Activated T-cell treated with anti-CD3 and anti-CD28 coated beads, Interleukin-2, amount 50 U/mL, for 1 hour (primary cell): ENCODE measurements at places on chromosomes 3 and 15.

- no peak for DNase-seq
These were observed 79.2 kb upstream of the COL8A1 start for GRCh38 chr3:99559196-99559595.

DNA sequence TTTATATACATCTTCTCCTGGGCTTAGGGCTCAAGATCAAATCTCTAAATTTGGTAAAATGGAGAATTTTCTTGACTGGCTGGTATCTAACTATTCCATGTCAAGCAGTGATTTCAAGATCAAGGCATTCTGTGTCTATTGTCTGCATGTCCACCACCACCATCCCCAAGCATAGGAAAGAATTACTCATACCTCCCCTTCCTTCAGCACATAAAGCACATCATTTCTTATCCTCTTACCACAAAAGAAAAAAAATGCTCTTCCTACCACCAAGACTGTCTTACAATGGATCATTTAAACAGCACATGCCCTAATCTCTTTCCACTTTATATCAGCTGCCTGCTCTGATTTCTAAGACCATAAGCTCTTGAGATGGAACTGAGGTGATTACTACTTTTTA lies 470.5 kb upstream of the THBS1 start:
- no peak for DNase-seq

DNA sequence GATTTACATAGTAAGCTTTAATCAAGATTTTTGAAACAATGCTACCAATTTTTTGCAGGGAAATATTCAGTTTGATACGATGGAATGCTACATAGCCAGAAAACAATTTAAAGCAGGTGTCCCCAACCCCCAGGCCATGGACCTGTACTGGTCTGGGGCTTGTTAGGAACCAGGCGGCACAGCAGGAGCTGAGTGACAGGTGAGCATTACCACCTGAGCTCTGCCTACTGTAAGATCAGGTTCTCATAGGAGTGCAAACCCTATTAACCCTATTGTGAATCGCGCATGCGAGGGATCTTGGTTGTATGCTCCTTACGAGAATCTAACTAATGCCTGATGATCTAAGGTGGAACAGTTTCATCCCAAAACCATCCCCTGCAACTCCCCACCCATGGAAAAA lies 322.6 kb upstream of the NECTIN3 start:
- no peak for DNase-seq

DNA sequence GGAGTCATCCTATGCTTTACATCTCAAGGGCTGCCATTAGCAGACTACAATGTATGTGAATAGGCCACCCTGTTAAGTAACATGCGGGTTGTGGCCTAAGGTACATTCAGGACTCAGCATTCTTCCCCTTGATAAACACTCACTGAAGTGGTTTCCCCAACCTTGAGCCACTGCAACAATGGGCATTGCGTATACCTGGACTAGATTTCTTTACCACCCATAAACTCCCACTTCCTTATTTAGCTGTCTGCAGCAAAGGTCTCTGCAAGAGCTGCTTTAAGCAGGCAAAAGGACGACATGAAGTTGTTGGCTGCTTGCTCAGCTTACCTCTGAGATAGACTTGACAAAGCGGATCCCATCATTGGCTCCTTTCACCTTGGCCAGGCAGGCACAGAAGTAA lies 16.2 kb downstream of the FYCO1 start:
- DNase-seq: no peak

DNA sequence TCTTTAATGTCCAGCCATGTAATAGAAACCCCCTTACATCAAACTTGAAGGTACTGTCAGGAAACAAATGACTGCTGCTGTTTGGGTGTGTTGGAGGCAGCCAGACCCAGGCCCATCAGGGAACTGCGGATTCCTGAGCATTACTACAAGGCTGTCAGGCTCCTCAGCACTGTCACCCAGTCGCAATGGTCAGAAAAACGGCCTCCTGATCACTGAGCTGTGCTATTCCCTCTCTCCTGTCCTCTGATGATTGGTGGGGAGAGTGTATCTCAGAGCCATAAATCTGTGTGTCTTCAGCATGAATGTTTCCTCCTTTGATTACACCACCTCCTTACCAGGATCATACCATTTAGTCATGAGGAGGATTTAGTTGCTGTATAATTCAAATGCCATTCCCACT lies 135.2 kb upstream of the GADL1 start:
- DNase-seq: no peak

DNA sequence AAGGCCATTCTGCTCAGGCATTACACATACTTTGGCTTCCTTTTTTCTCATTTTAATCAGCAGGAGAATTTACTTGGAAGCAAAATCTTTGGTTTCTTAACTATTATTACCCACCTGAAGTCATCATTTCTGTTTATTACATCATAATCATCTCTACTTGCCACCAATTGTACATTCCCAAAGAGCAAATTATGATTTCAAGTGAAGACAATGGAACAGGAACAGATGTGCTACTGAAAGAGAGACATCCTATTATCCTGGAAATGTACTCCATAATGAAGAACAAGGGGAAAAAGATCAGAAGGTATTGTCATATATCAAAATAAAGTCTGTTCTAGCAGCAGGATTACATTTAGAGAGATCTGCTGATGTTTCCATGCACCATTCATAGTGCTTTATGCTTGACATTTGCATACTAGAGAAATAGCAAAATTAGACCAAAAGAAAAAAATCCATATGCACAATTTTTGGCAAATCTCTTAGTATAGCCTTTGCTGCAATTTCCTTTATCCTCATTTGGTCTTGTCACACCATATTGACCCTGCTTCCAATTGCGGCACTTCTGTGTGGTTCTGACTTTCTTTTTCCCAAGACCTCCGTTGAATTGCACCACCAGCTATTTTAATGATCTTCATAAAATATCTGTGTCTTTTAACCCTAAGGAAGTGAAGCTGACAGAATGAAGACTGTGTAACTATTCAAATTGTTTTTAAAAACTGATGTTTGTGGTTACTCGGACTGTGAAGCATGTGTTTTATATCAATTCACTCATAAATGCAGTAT lies 683.8 kb downstream of the ZNF385D start:
- DNase-seq: no peak

DNA sequence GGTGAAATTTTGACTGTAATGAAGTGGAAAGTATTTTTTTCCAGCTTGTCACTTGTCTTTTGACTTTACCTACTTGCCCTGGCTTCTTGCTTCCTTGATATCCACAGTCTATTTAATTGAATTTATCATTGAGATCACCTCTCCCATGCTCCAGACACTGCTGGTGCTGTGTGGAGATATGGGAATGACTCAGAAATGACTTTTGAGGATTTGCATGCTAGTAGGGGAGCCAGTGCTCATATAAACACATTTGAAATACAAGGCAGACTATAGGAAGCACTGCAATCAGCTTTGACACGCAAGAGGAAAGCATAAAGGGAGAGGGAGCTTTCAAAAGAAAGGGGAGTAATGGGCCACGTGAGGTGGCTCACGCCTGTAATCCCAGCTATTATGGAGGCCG lies 7.3 kb upstream of the TRPM1 start:
- DNase-seq: no peak

GRCh38 chr3:190384309-190384756 lies 3.6 kb upstream of the CLDN16 start:
- DNase-seq: no peak

- no peak for DNase-seq
These were observed 60.2 kb downstream of the PIAS1 start for GRCh38 chr15:68114356-68114755.

DNA sequence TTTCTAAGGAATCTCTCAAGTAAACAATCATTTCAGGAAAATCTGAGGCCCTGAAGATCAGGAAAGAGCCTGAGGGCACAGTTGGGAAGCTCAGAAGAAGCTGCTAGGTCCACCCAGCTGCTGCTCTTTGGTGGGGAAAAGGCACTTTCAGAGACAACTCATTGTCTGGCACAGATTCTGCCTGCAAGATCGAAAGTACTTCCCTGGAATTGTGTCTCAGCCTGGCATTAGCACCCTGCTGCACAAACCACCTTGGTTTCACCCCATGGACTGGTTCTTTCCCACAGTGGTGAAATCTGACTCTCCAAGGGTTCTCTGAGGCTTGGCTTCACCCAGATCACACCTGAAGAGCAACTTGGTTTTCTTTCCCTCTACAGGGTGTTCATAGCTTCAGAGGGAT lies 18.7 kb downstream of the THRB start:
- no peak for DNase-seq

DNA sequence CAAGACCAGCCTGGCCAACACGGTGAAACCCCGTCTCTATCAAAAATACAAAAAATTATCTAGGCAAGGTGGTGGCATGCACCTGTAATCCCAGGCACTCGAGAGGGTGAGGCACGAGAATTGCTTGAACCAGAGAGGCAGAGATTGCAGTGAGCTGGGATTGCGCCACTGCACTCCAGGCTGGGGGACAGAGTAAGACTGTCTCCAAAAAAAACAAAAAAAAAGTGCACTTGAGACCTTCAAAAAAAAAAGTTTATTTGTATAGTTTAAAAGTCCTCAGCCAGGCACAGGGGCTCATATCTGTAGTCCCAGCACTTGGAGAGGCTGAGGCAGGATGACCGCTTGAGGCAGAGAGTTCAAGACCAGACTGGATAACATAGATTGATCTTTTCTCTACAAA lies 2.1 kb downstream of the PBRM1 start:
- no peak for DNase-seq

GRCh38 chr15:75989875-75990274 lies 22.3 kb downstream of the NRG4 start:
- no peak for DNase-seq

- no peak for DNase-seq
These were observed 182.0 kb downstream of the STT3B start for GRCh38 chr3:31714495-31715280.

DNA sequence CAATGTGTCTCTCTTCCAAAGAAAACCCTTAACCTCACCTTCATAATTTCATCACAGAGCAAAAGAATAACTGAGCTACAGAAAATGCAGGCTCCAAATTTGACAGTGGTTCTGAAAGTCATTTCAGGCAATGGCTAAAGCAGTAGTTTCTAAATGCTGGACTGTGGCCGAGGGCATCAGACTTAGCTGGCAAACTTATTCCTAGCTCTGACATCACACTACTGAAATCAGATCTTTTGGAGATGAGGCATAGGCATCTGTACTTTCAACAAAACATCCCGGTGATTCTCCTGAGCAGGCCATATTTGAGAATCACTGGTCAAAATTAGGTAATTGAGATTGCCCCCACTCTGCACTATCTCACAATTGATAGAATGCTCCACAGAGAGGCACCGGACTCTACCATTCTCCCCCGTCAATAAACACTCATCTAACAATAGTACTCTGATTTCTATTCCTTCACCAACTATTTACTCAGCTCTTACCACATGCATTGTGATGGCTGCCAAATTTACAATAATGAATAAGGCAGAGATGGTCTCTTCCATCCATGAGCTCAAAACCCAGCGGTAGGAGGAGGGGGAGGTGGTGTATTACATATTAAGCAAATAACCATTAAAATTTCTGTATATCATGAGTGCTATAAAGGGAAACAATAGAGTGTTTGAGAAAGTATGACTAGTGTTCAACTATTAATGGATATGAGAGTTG lies 57.3 kb upstream of the SPRED1 start:
- DNase-seq: no peak
